Muscle of arm (tissue), 14 donors: ENCODE measurements at places on chromosomes 4 and X.

- DNase-seq, result no peak
Observed at GRCh38 chr4:89751416-89751815, 85.5 kb downstream of the SNCA start.

DNA sequence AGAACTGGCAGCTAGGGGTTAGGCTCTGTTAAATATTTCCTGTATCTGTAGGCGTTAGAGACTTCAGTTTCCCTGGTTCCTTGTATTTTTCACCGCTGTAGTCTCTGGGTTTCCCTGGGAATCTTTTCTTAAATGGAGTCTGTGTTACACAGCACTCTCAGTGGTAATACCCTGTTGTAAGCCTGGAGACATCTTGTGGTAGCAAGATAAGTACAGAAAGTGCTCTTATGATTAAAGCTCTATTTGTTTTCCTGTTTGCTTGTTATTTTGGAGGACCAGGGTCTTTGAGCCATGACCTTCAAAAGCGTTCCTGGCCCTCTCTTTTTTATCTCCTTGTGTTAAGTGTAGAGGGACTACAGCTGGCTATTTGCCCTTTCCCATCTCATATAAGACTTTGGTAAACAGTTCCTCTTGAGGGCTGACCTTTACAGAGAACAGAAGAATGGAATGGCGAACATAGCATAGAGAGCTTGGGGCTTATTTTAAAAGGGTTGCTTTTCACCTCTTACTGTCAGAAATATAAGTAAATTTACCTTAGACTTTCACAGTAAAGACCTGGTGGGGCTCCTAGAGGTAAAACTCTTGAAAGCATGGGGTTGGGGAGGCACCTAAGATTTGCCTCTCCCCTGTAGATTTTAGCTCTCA, 782.5 kb downstream of the FAT4 start:
- DNase-seq, result no peak

GRCh38 chrX:38881727-38882126, 80.5 kb downstream of the MID1IP1 start:
- no peak for DNase-seq

- peak; percentile 27 for DNase-seq
Observed at GRCh38 chr4:153409924-153410501, 56.1 kb upstream of the TMEM131L start.

GRCh38 chr4:78162342-78162741, 105.2 kb downstream of the FRAS1 start:
- DNase-seq, result no peak

- no peak for DNase-seq
Observed at GRCh38 chrX:95585321-95585720, 1099.3 kb upstream of the DIAPH2 start.

GRCh38 chrX:41960142-41960541, 36.8 kb upstream of the CASK start:
- DNase-seq, result no peak

DNA sequence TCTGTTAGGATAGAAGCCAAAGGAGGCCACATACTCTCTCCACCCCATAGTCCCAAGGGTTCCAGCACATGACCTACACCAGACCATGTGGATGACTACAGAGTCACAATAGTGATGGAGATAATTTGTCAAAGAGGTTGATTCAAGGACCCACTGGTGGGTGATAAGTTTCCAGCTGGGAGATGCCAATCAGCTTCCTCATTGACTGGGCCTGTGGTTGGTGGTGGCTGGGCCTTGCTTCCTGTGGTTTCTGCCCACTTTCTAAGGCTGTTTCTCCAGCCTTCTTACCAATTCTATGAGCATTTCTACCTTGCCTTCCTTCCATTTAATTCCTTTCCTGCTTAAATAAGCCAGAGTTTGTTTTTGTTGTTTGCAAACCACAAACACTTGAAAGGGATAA, 95.5 kb upstream of the CPEB2 start:
- no peak for DNase-seq

DNA sequence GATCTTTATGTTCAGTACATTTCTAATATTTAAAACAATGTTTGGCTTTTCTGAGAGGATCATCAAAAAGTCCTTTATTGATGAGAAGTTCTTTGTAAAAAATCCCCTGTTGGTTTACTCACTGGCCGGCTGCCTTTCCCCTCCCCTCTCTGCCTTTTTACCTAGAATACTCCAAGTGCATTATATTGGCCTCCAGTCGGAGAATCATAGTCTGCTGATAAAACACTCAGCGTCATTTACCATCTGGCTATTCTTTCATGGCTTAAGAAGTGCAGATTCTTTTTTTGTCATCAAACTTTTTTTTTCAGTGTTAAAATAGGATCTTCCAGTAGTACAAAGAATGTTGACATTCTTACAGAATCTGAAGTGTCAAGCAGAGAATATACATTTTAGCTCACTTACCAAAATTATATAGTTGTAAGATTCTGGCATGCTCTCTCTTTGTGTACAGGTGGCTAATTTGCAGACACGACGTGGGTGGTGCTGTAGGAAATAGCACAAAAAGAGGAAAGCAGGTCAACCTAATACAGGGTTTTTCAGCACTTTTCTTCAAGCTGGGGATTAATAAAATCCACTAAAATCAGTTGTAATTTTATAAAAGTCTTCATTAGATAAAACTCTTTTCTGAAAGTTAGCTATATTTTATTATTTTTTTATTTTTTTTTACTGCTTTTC, 731.8 kb downstream of the KCTD8 start:
- no peak for DNase-seq

- no peak for DNase-seq
Observed at GRCh38 chr4:53494851-53495250, 96.4 kb downstream of the LNX1 start.

GRCh38 chrX:100625985-100626491, 10.6 kb downstream of the TSPAN6 start:
- DNase-seq, result no peak

- no peak for DNase-seq
Observed at GRCh38 chr4:53961351-53961750, 103.1 kb downstream of the CHIC2 start.

DNA sequence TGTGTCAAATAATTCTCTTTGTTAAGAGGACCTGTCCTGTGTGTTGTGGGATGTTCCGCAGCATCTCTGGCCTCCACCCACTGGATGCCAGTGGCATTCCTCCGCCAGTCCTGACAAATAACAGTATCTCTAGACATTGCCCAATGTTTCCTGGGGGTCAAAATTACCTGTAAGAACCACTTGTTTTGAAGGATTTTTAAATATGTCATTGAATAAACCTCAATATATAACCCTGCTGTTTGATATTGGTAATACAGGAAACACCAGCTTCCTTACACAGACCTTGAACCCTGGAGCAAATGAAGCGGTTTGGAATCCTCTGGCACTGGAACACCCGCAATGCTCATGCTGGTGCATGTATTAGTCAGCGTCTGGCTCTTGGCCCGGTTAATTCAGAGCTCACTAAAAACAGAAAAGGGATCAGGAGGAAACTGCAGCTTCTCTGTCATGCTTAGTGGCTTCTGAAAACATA, 101.3 kb downstream of the TBL1X start:
- peak; percentile 51 for DNase-seq

DNA sequence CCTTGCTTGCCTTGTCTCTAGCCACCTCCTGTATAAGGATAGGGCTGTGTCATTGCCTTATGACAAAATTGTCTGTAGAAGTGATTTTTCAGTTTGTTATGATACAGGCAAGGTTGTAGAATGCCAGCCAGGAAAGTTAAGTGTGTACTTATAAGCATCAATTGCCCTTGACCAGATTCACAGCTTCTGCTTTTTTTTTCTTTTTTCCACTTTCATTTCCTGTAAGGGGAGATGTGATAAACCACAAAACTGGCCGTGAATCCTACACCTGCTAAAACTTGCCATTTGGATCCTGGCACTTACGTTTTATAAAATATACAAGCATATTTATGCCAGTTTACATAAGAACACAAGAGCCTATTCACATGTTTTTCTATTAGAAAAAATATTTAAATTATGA, 35.0 kb upstream of the BMPR1B start:
- DNase-seq, result no peak

- no peak for DNase-seq
Observed at GRCh38 chr4:7434766-7435150, at the start of gene PSAPL1. PSAPL1 (minus strand) TSS chr4:7434930; CDS start chr4:7434879, 51 bp downstream.

DNA sequence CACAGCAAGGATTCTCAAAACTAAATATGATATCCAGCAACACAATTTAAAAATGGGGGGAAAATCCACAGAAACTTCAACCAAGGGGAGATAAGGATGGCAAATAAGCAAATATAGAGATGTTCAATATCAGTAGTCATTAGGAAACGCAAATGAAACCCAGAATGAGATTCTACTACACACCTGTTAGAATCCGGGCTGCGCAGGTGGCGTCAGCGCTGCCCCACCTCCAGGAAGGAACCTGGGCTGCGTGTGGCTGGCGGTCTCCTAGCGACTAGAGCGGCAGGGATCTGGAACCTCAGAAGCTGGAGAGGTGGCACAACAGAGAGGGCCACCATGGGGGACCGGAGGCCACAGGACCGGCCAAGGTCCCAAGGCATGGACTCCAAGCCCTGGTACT, at the start of gene FAM47B:
Gene FAM47B (plus strand): TSS at position 301 of the 400 bp plus-strand sequence. CDS start 36 bp downstream, at position 337.
- DNase-seq, result no peak

DNA sequence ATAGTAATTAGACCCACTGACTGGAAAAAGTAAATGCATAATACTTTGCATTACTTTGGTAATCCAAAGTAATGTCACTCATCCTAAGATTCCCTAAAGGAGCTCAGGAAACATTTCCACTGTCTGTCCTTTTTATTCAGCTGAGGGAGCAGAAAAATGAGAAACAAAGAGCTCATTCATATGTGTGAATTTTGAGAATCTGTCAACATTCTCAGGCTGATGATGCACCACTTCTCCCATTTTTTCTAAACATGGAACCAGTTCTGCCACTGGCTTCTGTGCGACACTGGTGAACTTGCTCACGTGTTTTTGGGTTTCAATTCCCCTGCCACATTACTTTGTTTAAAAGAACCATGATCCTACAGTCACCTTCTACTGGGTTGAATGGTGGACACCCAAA, 28.4 kb upstream of the ADH7 start:
- DNase-seq, result no peak

DNA sequence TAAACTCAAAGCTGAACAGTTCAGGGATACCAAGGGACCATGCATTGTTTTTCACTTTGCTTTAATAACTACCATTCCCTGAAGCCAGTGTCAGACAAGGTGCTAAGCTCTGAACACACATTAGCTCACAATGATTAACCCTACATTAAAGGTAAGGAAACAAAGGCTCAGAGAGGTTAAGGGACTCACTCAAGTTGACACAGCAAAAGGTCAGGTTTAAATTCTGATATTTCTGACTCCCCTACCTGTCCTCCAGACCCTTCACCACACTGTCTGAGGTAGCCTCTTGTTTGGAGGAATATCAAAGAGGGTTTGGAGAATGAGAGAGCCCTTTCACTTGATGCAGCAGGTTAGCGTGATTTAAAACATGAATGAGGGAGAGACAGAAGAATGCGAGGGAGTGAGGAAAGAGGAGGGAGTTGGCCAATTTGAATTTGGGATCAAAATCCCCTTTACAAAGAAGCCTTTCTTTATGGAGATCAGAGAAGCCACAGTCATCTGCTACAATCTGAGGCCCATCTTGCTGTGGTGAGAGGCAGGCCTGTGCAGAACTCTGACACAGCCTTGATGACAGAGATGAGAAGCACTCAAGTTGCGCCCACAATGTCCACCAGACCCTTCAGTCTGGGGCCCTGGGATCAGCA, 103.5 kb downstream of the FHDC1 start:
- DNase-seq, result no peak

- DNase-seq, result no peak
Observed at GRCh38 chrX:75273483-75273882, 402 bp upstream of the UPRT start.

DNA sequence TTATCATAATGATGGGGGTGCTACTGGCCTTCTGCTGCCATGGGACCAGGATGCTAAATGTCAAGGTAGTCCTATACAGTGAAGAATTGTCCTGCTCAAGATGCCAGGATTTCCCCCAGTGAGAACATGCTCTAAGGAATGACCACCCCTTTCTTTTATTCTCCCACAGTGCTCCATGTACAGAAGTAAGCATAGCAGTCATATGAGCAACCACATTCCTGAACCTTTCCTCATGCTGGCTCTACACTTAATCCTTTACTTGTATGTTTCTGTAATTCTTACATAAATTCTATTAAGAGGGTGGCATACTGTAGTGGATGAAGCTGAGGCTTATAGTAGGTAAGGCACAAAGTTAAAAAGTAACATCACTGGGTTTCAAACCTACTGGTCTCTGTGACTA, 20.2 kb downstream of the CYP2U1 start:
- no peak for DNase-seq

DNA sequence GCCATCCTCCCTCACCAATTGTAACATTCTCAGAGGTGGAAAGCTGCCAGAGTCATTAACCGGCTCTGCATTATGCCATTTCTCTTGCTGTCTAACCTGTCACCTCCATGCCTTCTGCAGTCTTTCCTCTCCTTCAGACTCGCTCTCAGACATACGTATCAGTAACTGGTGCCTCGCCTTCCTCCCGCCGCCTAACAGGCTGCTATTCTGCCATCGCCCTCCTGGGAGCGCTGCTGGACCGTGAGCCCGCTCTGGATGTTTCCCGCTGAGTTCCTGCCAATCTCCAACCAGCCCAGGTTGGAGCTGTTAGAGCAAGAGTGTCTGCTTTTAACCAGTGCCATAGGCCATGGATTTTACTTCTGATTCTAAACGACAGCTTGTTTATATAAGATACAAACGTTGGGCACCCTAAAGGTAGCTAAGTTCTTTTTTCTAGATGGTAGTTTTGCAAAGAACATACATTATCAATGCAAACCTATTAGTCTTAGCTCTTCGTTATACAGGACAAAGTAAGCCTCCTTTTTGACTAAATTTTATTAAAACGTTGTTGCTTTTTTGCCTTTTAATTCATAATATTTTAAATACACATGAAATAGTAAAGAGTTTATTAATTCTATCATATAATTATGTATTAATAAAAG, 59.5 kb upstream of the NEIL3 start:
- DNase-seq, result peak; percentile 65

DNA sequence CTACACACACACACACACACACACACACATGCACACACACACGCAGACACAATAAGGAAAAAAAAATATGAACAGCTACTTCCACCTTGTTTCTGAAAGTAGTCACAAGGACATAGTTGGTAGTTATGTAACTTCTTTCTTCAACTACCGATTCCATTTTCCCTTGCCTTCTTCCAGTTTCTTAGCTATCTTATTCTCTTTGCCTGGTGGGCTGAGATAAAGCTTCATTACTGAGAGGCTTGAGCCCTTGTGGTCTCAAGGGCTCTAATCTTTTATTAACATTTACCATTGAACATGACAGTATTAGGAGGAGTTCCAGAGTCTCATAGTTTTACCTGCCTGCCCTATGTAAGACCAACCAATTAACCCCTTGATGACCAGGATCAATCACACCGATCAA, 8.9 kb upstream of the SMIM10 start:
- DNase-seq, result no peak

DNA sequence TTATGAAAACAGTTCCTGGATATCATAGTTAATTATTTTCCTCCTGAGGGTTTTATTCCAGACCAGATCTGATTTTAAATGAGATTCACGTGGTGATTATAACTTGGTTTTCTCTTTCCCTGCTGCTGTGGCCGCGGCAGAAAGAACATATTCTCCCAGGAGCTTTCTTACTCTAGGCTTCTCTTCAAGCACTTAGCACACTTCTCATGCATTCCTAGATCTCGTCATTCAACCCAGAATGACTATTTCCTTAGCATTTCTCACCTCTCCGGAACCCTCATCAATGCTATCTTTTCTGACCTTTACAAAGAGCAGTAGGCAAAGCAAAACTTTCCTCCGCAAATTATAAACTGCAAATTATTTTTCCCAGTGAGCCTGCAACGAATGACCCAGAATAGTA, 122.9 kb downstream of the GPAT3 start:
- DNase-seq, result peak; percentile 41
